ENCODE measurements at places on chromosomes 1 and 21.
A peak's percentile ranks its signal among the peaks of the same experiment; 100 is the strongest.

GRCh38 chr21:17742940-17743592 is 76.1 kb downstream of the C21orf91 start:
- no peak for DNase-seq

GRCh38 chr1:156416993-156417392 is 48.0 kb downstream of the RHBG start:
- no peak for DNase-seq

DNA sequence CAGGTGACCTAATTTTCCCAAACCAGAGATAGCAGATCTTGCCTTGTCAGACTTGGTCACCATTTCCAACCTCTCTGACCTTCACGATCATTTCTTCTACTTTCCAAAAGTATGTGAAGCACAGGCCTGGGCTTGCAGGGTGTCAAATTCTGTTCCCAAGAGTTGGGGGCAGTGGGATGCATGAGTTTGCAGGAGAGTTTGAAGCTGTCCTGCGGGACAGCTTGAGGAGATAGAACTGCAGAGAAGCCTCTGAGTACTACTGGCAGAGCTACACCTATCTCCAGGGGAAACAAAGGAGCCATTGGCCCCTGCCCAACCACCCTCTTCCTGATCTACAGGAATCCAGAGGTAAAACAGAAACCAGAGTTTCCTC is 11.3 kb downstream of the TXNIP start:
- DNase-seq = no peak

GRCh38 chr1:43867976-43868740 is 65.4 kb upstream of the ARTN start:
- DNase-seq = no peak

GRCh38 chr21:43808832-43809251 is 19.5 kb downstream of the RRP1 start:
- no peak for DNase-seq

GRCh38 chr1:71223641-71224340 is 143.0 kb upstream of the ZRANB2 start:
- no peak for DNase-seq

DNA sequence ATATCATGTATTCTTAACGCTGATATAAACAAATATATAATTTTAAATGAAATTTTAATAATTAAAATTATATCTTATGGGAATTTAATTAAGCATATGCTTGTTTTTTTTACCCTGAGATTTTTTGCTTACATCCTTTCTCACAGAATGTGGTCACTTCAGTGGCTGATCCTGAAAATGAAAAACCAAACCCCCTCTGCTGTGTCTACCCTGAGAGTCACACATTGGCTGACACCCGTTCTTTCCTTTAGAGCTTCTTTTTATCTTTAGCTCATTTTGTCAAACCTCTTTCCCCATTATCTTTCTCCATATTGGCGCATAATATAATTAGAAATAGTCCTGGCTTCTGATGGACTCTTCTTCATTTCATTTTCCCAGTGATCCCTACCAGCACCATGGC is 10.8 kb upstream of the CACYBP start:
- no peak for DNase-seq

- peak; percentile 46 for DNase-seq
Observed at GRCh38 chr1:32716312-32717148, 14.0 kb upstream of the SYNC start.

DNA sequence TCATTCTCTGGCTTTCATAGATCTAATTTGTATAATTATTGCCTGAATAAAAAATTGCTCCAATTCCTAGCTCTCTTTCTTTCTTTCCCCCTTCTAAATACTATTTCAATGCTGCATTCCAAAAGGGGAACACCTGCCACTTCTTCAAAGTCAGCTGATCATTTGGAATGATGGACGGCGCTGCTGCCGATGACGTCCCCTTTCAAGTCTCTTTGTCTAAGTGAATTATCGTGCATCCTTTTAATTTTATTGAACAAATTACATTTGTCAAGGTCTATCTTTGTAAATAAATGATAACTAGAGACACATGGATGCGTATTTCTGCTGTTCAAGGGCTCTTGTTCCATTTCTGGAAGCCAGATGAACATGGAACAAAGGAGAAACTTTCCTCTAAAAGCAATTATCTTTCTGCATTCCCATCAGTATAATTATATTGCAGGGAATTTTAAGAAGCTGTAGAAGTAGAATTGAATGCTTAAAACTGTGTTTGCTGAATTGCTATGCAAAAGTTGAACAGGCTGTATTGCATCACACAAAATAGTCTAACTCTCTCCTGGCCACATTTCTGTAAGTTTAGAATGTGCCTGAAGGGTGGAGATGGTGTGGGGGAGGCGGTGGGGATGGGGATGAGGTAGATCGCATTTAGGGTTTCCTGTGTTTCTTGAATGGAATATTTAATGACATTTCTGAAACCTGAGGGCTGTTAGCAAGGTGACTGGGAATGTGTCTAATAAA is 191.9 kb upstream of the LMO4 start:
- DNase-seq = no peak

GRCh38 chr1:2258996-2259395 is 30.9 kb downstream of the SKI start:
- DNase-seq = no peak

- DNase-seq = no peak
Observed at GRCh38 chr21:41613533-41613909, 105.6 kb upstream of the TMPRSS2 start.

DNA sequence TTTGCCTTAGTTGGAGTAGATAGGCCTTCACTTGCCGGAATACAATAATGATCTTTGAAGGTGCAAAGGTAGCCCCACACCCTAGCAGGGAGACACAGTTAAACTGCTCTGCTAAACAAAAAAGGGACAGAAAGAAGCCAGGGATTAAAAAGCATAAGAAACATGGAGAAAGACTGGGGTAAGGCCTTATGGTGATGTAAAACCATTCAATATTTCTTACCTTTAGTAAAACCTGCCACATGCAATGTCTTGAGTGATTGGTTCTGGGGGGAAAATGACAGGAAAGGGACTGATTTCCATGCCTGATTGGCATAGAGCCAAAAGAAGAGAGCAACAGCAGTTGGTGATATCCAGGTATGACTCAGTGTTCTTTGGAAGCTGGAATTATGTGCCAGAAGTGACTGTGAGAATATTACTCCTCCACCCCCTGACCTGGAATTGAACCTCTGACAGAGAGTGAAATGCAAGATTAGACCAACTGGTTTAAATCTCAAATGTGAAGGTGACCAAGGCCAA is 8.1 kb downstream of the DNASE2B start:
- DNase-seq = no peak

DNA sequence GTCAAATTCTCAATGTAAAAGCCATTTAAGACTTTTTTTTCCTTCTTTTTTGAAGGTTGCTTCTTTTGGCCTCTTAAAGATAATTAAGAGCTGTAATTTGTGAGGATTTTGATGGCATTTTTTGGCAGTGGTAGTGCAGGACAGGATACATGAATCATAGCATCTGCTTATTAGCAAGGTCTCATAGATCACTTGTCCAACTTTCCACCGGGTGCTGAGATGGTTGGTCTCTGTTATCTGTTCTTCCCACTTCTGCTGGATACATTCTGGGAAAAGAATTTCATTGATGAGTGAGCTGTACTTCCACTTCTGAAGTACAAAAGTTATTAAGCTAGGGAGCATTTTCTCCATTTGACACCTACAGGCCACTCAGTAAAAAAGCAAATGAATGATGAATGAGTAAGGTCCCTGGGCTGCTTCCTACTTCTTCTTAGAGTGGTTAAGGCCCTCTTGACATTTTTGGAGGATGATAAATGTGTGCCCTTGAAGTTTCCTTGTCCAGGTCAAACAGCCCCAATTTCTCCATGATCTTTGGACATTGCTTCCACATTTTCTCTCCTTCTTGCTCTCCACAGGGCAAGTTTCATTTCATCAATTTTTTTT is 100.6 kb downstream of the ROR1 start:
- no peak for DNase-seq

- peak; percentile 9 for DNase-seq
Observed at GRCh38 chr1:243729956-243730355, 120.1 kb downstream of the AKT3 start.

DNA sequence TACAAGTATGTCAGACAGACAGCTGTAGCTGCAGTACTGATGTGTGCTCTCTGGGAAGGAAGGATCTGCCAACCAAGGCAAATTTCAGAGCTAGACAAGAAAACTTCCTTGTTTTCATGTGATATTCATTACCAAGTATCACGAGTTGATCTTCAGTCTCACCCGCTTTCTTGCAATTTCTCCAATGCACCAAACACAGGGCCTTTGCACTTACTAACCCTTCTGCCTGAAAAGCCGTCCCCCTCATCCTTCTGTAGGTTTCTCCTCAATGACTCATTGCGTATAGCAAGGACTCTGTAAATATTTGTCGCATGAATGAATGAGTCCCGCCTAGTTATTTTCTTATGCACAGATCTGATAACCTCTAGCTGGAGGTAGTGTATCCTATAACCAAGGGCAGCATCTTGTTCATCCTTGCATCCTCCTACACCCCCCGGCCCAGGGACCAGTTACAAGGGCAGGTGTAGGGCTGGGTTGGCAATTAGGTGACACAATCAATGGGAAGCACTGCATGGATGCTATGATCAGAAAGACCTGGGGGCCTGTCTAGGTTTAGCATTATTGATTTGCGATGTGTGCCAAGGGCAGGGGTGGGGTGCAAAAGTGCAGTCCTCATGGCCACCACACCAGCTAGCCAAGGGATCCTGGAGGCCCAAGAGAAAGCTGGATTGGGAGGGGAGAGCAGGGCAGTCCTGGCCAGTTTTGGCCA is 51.4 kb upstream of the GPR157 start:
- no peak for DNase-seq

- peak; percentile 72 for DNase-seq
Observed at GRCh38 chr1:148315071-148315811, 163.2 kb upstream of the NBPF11 start.

DNA sequence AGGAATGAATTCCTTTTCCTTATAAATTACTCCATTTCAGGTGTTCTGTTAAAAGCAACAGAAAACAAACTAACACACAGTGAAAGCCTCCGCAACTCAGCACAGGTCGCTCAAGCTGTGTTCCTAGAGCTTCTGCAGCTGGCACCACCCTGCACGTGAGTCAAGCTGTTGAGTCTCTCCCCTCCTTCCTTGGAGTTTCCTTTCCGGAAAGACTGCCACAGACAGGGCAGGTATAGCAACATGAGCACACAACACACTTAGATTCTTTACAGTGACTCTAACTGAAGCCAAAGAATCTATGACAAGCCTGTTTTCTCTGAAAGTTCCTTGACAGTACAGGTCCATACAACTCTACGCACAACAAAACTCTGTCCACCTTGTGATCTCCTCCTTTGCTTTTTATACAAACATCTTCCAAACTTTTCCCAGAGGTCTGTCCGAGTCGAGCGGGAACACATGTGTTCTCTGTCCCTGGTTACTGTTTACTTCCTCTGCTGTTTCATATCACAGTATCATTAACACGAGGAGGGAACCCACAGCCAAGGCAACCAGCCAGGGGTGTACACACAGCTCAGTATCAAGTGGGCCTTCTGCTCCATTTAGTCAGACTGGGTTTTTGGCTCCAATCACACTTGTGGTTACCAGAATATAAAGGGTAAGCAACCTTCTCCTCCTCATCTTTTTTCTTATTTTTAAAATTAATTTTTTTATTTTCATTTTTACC is 38.7 kb upstream of the DESI2 start:
- DNase-seq = peak; percentile 6

DNA sequence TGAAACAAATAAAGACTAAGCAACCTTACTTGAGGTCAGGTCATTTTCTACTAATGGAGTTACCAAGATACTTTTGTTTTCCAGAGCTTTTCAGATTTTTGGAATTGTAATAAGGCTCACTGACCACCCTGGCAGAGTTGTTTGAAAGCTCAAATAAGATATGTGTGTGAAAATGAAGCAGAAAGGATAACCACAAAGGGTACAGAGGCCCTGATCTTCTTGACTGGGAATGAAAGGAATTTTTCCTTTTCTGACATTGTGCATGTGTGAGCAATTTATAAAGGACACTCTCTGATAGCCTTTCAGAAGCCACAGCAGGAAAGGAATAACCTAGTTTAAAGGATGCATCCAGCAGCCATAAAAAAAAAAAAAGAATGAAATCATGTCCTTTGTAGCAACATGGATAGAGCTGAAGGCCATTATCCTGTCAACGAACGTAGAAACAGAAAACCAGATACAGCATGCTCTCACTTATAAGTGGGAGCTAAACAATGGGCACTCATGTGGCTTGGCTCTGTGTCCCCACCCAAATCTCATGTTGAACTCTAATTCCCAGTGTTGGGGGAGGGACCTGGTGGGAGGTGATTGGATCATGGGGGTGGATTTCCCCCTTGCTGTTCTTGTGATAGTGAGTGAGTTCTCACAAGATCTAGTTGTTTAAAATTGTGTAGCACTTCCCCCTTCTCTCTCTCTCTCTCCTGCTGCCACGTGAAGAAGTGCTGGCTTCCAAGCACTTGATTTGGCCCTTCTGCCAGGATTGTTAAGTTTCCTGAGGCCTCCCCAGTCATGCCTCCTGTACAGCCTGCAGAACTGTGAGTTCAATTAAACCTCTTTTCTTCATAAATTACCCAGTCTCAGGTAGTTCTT is 3.1 kb upstream of the SRP9 start:
- no peak for DNase-seq

- no peak for DNase-seq
Observed at GRCh38 chr1:246291127-246291526, 216.0 kb downstream of the SMYD3 start.

DNA sequence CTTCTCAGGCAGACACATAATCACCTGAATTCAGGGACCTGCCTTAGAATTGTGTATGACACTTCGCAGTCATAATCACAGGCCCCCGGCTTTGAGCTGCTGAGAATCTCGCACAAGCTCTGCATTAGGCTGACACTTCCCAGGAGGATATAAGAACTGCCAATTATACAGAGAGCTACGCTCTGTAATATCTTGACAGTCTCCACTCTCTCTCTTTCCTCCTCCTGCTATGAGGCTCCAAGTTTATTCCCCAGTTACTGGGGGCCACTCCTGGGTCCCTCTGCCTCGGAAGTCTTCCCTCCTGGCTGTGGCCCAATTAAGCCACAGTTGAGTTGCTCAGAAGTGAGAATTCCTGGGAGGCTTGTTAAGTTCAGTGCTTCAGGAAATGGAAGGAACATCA is 42.7 kb downstream of the EBNA1BP2 start:
- no peak for DNase-seq

DNA sequence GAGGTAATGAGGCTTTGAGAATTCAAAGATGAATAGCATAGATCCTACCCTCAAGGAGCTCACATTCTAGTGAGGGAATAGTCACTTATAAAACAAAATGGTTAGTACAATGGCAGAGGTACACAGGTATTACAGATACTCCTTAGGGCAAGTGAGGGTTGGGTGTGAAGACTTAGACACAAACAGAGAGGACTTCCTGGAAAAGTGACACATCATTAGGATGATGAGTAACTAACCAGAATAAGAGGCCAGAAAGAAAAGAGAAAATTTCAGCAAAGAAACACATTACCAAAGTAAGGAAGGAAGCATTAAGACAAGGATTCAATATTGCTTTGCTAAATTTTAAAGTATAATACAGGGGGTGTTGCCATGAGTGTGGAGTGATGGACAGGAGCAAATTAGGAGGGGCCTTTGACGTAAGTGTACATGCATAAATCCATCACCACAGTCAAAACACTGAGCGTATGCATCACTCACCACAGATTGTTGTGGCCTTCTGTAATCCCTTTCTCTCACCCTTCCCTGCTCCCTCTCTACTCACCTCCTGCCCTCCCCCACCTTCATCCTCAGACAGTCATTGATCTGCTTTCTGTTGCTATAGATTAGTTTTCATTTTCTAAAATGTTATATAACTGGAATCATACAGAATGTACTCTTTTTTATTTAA is 7.9 kb downstream of the CD53 start:
- DNase-seq = no peak

All from MG63 (cell line).